ENCODE measurements at places on chromosomes 4 and X.

DNA sequence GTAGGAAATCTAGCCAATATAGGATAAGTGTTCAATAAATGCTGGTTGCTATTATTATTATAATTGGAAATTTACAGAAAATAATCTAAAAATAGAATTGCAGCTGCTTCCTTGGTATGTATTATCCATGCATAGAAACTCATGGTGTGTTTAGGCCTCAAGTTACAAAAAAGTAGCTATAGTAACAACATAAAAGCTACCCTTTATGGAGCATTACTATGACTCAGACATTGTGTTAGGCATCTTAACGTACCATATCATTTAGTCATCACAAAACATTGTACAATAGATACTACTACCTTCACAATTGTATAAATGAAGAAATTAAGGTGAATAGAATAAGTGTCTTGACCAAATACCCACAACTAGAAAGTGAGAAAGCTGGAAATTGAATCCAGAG, 126.9 kb upstream of the NRK start:
- DNase-seq: no peak
- no peak overlapping the region for H3K4me3 ChIP-seq
- no peaks in the 10 kb centered on the region for H3K27me3 ChIP-seq
- peak overlapping the region; percentile 30 for H3K27ac ChIP-seq
- H3K36me3 ChIP-seq: no peaks in the 10 kb centered on the region
- H3K4me1 ChIP-seq: peaks cover 10% of the 10 kb centered on the region

DNA sequence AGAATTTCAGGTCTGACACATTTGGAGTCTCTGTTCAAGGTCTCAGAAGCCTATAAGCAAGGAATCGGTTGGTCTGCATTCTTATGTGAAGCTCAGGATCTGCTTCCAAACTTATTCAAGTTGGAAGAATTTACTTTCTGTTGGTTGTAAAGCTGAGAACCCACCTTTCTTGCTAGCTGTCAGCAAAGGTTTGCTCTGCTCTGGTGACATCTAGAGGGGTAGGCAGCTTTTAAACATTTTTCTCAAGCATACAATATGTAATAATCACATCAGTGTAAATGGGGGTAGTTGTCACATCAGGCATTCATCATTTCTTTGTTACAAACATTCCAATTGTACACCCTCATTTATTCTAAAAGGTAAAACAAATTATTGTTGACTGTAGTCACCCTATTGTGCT, 935.2 kb downstream of the TRAM1L1 start:
- no peaks in the 10 kb centered on the region for H3K4me1 ChIP-seq
- H3K27me3 ChIP-seq: no peaks in the 10 kb centered on the region
- DNase-seq: no peak

GRCh38 chr4:16196482-16197393, 29.5 kb downstream of the TAPT1 start:
- DNase-seq: no peak
- no peaks in the 10 kb centered on the region for H3K27me3 ChIP-seq
- no peak overlapping the region for H3K4me3 ChIP-seq

DNA sequence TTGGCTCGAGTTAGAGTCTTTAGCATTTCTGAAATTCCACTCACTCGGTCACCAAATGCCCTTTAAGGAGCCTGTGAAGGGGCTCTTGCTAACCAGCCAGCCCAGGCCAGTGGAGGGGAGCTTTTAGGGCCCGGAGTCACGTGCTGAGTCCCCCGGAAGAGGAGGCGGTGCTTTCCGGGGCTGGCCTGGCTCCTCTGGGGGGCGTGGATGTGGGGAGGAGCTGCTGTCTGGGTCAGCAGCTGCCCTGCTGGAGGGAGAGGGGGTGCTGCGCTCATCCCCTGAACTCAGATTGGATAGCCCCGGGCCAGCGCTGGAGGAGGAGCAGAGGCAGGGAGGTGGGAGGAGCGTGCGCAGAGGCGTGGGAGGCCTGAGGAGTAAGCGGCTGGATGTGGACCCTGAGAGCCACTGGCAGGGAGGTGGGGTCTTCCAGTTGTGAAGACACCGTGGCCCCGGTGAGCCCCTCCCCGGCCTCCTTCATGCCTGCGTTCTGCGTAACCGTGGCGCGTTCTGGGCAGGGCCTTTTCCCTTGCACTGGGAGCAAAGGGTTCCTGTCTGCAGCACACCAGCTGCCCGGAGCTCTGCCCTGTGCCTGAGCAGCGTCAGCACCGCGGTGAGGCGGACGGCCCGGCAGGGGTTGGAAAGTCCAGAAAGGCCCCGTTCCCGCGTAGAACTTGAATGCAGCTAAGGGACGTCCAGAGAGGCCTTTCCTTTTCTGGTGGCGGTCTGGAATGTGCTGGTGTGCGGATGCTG, 19.7 kb downstream of the MAEA start:
- DNase-seq: peak; percentile 97
- peaks cover 56% of the 10 kb centered on the region for H3K36me3 ChIP-seq
- H3K27me3 ChIP-seq: no peaks in the 10 kb centered on the region
- H3K4me1 ChIP-seq: peaks cover 33% of the 10 kb centered on the region
- H3K4me3 ChIP-seq: peak overlapping the region; percentile 26

GRCh38 chrX:118976599-118977340, 2.4 kb downstream of the LONRF3 start:
- no peaks in the 10 kb centered on the region for H3K4me1 ChIP-seq
- peaks cover 26% of the 10 kb centered on the region for H3K27me3 ChIP-seq
- H3K27ac ChIP-seq: no peak overlapping the region
- no peak for DNase-seq
- H3K4me3 ChIP-seq: peak overlapping the region; percentile 22
- H3K36me3 ChIP-seq: no peaks in the 10 kb centered on the region

DNA sequence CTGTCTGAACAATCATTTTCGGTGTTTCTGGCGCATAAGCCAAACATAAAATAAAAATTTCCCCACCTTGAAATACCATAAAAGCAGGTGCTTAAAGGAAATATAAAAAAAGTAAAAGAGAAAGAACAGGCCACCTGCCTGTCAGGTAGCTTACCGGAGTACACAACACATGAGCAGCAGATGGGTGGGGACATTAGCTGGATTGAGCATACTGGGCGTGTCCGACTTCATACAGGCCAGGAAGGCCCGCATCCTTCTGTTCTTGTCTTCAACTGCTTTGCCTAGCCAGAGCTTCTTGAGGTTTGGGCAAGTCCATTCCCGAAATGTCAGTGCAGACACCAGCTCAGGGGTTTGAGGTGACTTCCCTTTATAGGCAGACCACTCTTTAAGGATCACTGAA, 66.7 kb downstream of the FAM120C start:
- no peaks in the 10 kb centered on the region for H3K4me1 ChIP-seq
- no peaks in the 10 kb centered on the region for H3K27me3 ChIP-seq
- no peaks in the 10 kb centered on the region for H3K36me3 ChIP-seq
- H3K27ac ChIP-seq: no peak overlapping the region
- no peak for DNase-seq

- no peak overlapping the region for H3K4me3 ChIP-seq
- no peaks in the 10 kb centered on the region for H3K4me1 ChIP-seq
- DNase-seq: no peak
- H3K27ac ChIP-seq: no peak overlapping the region
- no peaks in the 10 kb centered on the region for H3K27me3 ChIP-seq
Measured at GRCh38 chrX:74493806-74494205, 72.5 kb downstream of the SLC16A2 start.

Measured in RWPE2 (cell line).